ENCODE measurements at places on chromosomes 1 and 21. TPM values are rescaled to one million over a fixed set of nuclear protein-coding genes. Genes with fewer than 3 reads are reported as not detected.

Gene LCE3E
- not detected for polyA plus RNA-seq

Gene SPRR2B
- polyA plus RNA-seq, result not detected

Gene KIF17
- 1.3 TPM for polyA plus RNA-seq

Gene RAB7B
- polyA plus RNA-seq, result 0.15 TPM

Gene DIRAS3
- polyA plus RNA-seq, result 6.7 TPM

Gene OR10Z1
- not detected for polyA plus RNA-seq

Gene ENAH
- 14.8 TPM for polyA plus RNA-seq

Gene S100A7A
- not detected for polyA plus RNA-seq

Gene GJB3
- polyA plus RNA-seq, result not detected

Gene ATAD3C
- polyA plus RNA-seq, result not detected

Gene THEM5
- polyA plus RNA-seq, result not detected

Gene PACC1
- 22.3 TPM for polyA plus RNA-seq

Gene CD52
- polyA plus RNA-seq, result not detected

Gene DISC1
- 3.3 TPM for polyA plus RNA-seq

- no peak for DNase-seq
These were observed 113.4 kb downstream of the ERG start for GRCh38 chr21:38384675-38385426.

DNA sequence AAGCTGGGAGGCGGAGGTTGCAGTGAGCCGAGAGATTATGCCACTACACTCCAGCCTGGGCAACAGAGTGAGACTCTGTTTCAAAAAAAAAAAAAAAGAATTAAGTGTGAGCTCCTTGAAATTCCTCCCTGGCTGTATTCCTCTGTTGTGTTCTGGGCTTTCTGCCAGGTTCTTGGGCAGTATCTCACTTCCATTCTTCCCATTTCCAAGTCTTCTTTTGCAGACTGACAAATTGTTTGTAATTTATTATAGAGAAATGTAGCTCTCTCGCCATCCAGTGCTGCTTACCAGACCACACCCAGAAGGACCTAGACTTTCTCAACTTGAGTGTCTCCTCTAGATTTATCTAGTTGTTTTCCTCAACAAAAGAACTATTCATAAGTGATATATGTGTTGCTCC lies 105.0 kb upstream of the ADGRL2 start:
- peak; percentile 89 for DNase-seq

DNA sequence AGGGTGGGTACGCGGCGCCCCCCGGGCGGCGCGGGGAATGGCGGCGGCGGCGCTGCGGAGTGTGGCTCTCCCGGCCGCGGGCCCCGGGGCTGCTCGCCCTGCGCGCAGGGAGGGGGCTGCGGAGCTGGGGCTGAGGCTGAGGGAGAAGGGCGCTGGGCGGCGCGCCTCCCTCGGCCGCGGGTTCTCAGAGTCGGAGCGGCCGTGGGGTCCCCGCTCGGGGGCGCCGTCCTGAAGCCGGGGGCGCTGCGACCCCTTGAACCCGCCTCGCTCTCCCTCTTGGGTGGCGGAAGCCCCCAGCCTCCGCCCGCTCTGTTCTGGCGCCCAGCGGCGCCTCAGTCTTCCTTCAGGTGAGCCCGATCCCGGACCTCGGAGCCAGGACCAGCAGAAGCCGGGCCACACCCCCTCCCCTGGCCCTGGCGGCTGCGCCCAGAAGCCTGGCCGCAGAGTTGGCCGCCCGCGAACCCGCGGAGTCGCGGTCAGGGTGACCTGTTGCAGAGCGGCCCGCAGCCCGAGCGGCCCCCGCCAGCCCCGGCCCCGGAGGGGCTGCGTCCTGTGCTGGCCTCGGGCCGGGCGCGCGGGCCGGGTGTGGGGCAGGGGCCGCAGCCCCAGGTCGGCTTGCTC lies 532 bp downstream of the RALGPS2 start:
- DNase-seq, result peak; percentile 42

- no peak for DNase-seq
These were observed 661.5 kb upstream of the ADGRL4 start for GRCh38 chr1:79667848-79668696.

GRCh38 chr1:50422675-50422945 lies 633 bp downstream of the DMRTA2 start:
- no peak for DNase-seq

DNA sequence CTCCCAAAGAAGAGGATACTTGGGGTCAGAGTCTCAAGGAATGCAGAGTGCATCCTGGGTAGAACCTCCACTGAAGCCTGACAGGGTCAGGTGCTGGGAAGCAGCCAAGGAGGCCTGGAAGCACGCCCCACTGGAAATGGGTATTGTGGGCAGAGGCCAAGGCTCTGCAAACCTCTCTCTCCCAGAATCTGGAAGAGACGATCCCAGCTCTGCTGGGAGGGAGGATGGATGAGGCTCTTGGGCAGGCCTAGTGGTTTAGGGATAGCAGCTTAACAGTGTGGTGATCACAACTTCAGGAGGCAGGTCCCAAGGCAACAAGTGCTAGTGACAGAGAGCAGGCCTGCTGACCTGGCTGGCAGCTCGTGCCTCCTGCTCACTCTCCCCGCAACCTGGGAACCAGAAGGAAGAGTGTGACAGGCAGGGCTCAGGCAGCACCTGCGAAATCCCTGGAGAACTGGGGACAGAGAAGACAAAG lies 641.0 kb downstream of the PLPP3 start:
- no peak for DNase-seq

- no peak for DNase-seq
These were observed 26.8 kb downstream of the LAMC2 start for GRCh38 chr1:183212870-183213269.

DNA sequence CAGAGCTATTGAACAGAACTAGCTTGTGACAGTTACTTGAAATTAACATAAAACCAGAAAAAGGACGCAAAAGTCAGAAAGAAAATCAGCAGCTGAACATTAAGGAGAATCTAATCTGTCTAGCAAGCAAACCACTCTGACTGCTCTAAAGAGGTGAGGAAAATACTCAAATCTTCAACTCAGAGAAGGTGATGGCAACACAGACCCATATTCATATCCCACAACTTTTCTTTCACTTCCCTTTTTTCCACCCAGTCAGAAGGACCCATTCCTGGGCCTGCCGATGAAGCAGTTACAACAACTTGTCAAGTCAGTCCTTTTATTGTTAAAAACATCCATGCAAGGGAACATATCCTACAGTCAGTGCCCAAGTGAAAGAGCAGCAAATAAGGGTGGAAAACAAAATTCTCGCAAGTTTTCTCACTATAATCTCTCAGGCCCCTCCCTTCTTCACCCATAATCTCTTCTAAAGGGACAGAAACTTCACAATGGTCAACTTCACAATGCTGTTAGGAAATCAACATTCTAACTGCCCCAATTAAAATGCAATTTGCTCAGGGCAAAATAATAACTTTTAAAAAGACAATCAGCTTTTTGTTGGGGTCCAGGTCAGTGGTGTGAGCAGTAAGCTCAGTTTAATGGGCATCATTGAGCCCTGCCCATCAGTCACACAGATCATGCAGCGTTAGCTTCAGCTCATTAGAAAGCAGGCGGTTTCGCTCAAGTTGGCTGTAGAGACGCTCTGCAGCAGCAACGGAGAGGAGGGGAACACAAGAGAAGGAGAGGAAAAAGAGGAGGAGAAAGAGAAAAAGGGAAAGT lies 3.6 kb upstream of the NUP210L start:
- DNase-seq, result no peak

DNA sequence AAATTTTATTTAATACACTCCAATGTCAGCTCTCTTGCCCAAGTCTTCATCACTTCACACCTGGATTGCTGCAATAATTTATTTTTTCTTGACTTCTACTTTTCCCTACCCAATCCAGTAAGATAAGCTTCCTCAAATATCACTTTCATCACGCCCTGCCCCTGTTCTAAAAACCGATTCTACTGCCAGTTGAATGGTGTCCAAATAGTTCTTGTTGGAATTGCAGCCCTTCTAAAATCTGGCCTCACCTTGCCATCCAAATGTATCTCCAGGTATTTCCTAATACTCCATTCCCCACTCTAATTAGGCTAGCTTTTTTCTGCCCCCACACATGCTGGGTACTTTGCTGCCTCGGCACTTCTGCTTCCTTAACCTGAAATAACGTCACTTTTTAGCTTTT lies 152.5 kb downstream of the HMCN1 start:
- DNase-seq, result no peak

GRCh38 chr1:55413286-55413685 lies 198.1 kb upstream of the USP24 start:
- DNase-seq, result no peak

GRCh38 chr21:40660461-40660860 lies 186.5 kb downstream of the DSCAM start:
- no peak for DNase-seq

DNA sequence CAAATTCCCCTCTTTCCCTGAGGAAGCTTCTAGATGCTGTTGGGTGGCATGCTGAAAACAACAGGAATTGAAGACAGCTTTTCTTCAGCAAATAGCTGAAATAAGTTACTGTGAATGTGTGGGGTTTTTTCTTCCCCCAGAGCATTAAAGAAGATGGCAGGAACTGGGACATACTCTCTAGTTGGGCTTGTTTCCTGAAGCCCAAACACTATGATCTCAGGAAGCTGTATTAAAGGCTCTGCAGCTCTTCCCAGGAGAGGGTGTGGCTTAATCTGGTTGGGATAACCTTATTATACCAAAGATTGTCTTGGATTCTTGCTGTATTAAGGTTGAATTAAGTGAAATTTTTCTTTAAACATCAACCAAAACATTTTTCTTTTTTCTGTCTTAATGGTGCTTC lies 64.9 kb upstream of the LMO4 start:
- no peak for DNase-seq

DNA sequence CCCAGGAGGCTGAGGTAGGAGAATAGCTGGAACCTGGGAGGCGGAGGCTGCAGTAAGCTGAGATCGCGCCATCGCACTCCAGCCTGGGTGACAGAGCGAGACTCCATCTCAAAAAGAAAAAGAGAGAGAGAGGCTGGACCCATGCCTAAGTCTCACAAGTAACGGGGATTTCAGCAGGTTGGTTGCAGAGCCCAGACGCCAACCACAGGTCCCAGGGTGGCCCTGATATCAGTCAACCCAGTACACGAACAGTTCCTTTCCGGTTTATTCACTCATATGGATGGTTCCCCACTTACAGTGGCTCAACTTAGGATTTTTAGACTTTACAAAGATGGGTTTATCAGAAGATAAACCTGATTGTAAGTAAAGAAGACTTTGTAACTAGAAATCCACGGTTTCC lies 40.9 kb downstream of the CLSTN1 start:
- no peak for DNase-seq

DNA sequence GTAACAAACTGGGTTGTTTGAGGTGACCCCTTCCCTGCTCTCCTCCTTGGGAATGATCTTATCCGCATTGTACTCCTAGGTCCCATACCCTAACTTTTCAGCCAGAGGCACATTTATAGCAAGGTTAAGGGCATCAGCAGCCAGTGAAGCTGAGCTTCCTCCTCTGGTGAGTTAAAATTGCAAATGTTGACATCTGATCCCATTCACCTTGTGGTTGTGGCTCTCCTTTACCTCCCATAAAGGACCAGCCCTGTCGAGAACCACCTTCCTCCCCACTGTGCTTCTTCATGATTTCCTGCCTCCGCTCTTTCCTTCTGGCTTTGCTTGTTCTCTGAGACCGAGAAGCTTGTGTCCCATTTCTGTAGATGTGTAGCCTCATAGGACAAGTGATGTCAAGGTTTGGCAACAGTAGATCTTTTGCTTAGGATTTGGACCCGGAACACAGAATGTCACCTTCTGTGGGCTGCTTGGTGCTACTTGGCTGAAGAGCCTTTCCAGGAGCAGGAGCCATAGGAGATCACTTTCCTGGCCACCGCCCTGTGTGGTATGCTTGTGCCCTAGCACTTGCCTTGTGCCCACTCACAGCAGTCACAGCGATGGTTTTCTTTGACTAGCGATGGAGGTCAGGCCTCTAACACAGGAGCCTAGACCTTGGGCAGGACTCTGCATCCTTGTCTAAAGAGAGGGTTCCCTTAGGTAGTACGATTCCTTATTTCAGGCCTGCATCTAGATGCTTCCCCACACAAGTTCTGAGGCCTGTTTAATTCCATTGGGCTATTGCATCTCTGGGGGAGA lies 18.8 kb downstream of the SZRD1 start:
- no peak for DNase-seq

- peak; percentile 60 for DNase-seq
These were observed 7.2 kb downstream of the TUFT1 start for GRCh38 chr1:151547119-151547899.

DNA sequence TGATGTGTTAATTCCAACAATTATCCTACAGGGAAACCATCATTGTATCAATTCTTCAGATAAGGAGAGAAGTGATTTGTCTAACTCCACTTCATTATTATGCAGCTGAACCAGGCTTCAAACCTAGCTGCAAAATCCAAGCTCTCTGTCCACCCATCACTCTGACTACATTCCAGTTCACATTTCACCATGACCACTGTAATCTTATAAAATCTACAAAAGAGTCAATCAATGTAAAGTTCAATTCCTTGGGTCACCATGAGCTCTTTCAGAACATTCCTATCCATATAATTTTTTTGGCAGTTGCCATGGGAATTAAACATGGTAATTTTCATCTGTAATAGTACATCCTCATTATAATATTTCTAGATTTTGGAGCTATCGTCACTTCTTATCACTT lies 100.9 kb downstream of the PLPPR5 start:
- DNase-seq, result no peak

DNA sequence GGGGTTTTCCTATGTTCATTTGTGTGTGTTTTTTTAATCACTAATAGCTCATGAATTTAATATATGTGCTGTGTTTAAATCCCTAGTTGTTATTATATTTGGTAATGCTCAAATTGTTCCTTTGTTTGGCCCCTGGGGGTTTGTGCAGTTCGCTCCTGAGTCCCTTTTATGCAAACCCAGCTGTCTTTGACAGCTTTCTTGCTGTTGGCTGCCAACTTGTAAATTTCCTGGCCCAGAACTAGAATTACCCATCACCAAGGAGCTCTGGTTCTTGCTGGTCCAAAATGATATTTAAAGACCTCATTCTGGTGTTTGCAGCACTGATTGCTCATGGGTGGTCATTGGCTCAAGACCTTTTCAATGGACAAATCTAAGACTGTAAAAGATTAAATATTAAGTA lies 39.6 kb upstream of the PGBD5 start:
- no peak for DNase-seq

DNA sequence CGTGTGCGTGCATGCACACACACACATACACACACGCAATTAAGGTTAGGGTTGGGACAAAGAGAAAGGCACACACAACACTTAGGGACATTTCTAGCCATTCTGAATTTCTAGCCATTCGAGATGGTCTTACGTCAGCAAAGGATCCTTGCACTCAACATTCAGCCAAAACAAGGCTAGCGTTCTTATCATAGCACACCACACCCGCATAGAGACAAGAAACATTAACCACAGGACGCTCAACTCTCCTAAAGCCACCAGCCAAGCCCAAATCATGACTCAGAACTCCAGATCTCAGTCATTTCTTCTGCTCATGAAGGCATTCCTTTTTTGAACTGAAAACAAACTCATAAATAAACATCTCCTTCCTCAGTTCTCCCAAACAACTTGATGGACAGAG lies 106.8 kb downstream of the LMO4 start:
- no peak for DNase-seq

- no peak for DNase-seq
These were observed 179.6 kb downstream of the TGFBR3 start for GRCh38 chr1:91706140-91706957.

All from endothelial cell of umbilical vein (primary cell).